Bronchus fibroblast of lung (primary cell): ENCODE measurements at places on chromosomes 5 and 9. TPM values are rescaled to one million over a fixed set of nuclear protein-coding genes. Genes with fewer than 3 reads are reported as not detected.

The GRXCR2 gene
- not detected in 2 replicates for total RNA-seq

The ZDHHC11 gene
- total RNA-seq = 0.34 and 0.59 TPM in 2 replicates

The PTPRD gene
- 1.3 and 2.2 TPM in 2 replicates for total RNA-seq

The TTLL11 gene
- 3.7 TPM in 2 replicates for total RNA-seq

The BAAT gene
- total RNA-seq = under 0.01 TPM in 1 of 2 replicates, not detected in the other

The NTRK2 gene
- total RNA-seq = under 0.01 TPM in 1 of 2 replicates, not detected in the other

The SHC3 gene
- total RNA-seq = 3.9 and 6.9 TPM in 2 replicates

The KIF12 gene
- not detected in 2 replicates for total RNA-seq

The SLC34A3 gene
- total RNA-seq = not detected in 2 replicates

The C5orf34 gene
- 7.6 and 7.7 TPM in 2 replicates for total RNA-seq

The PCDHGA4 gene
- total RNA-seq = 1.0 and 1.3 TPM in 2 replicates

The NR2F1 gene
- total RNA-seq = 77.4 and 95.8 TPM in 2 replicates

The CCL21 gene
- total RNA-seq = not detected in 2 replicates

The KCNMB1 gene
- not detected in 2 replicates for total RNA-seq

The FST gene
- total RNA-seq = 84.3 and 98.4 TPM in 2 replicates

The PCA3 gene
- not detected in 2 replicates for total RNA-seq

The FCN2 gene
- not detected in 2 replicates for total RNA-seq

The CCIN gene
- total RNA-seq = 0.84 and 0.89 TPM in 2 replicates

The FBP1 gene
- total RNA-seq = not detected in 2 replicates
